Activated T-cell treated with anti-CD3 and anti-CD28 coated beads, Interleukin-2, amount 50 U/mL, for 24 hours (primary cell): ENCODE measurements at places on chromosomes 4 and X.
A peak's percentile ranks its signal among the peaks of the same experiment; 100 is the strongest.

DNA sequence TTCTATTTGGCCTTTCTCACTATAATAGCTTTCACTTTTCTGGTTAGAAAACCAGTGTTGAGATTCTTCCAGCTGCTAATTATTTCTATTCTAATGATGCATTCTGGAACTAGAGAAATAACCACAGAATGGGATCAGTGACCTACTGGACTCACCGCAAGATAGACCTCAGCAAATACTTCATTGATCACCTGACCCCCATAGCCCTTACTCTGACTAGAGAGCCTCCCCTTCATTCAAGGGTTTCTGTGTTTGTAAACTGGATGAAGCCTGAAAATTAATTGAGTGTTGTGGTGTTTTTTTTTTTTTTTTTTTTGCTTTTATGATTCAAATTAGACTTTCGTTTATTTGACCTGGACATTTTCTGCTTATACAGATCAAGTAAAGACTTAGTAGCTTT lies 97.0 kb downstream of the NBDY start:
- no peak overlapping the region for H3K4me3 ChIP-seq
- H3K4me1 ChIP-seq, result no peaks in the 10 kb centered on the region
- H3K27ac ChIP-seq, result no peak overlapping the region
- peaks cover 42% of the 10 kb centered on the region for H3K27me3 ChIP-seq
- DNase-seq, result no peak

DNA sequence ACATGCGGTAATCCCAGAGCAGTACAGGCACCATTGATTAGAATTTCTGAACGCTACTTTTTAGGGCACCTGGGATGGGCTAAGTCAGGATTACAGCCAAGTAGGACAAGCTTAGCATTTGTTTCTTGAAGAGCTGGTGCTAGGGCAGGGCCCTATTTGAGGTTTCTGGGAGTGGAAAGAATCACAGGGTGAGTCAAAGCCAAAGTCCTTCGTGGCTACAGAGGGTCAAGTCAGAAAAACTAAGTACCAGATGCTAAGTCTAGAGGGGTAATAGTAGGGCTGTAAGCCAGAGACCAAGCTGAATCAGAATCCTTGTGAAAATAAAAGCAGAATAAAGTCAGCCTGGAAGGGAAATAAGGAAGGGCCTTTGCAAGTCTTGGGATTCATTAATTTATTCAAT lies 448.6 kb downstream of the ZIC3 start:
- peaks cover 31% of the 10 kb centered on the region for H3K27me3 ChIP-seq
- H3K4me3 ChIP-seq, result no peak overlapping the region
- H3K27ac ChIP-seq, result no peak overlapping the region
- H3K4me1 ChIP-seq, result no peaks in the 10 kb centered on the region

DNA sequence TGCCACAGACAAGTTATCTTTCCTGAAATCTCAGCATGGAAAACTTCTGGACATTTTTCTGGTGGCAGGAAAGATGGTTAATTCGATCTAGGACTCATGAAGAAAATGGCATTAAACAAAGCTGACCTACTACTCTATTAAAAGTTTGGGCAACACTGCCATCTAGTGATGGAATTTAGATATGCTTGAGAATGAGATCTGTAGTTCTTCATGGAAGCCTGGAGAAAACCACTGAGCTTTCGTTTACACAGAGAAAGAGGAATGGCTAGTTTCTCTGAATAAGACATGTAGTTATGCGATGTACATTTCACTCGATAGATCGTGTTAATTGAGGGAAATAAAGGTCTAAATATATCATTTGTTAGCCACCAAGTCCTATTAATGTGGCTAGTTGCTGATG lies 51.7 kb upstream of the CHRDL1 start:
- H3K4me3 ChIP-seq, result no peak overlapping the region
- peaks cover 30% of the 10 kb centered on the region for H3K27me3 ChIP-seq
- no peak overlapping the region for H3K27ac ChIP-seq
- no peak for DNase-seq
- H3K36me3 ChIP-seq, result no peaks in the 10 kb centered on the region

GRCh38 chr4:14151101-14151500 lies 523.6 kb upstream of the BOD1L1 start:
- H3K4me1 ChIP-seq, result no peaks in the 10 kb centered on the region
- H3K36me3 ChIP-seq, result no peaks in the 10 kb centered on the region
- no peak for DNase-seq
- no peak overlapping the region for H3K27ac ChIP-seq
- no peak overlapping the region for H3K4me3 ChIP-seq
- no peaks in the 10 kb centered on the region for H3K27me3 ChIP-seq

DNA sequence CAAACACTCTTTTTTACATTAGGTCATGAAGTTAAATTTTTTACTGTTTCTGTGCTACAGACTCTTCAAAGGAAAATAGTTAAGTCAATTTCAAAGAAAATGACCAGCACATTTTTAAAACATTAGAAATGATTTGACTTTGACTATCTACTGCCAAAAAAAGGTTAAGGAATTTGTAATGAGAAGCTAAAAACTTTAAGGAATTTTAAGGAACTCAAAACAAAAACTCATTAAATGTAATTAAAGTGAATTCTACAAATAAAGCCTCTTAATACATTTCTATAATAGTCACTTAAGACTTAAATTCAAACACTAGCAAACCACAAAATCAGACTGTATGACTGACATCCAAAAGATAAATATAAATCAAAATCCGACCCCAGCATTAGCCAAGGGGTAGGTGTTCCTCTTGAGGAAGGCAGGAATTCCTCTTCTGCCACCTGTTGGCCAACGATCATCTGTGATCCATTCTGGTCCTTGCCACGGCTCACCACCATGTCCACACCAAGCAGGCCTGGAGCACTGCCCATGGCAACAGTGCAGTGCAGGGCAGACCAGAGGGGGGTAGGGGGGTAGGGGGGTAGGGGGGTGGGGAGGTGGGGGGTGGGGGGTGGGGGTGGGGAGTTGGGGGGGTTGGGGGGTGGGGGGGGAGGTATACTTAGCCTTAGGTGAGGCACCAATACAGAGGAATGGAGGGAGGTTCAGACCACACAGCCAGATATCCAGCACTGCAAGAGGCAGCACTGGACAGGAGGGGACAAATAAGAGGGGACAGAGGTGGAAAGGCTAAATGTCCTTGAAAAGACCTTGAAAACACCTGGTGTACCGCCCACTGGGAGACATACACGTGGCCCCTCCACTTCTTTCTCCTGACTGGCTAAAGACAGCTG lies 287.4 kb downstream of the CHIC1 start:
- no peak for DNase-seq
- peaks cover 60% of the 10 kb centered on the region for H3K36me3 ChIP-seq
- H3K4me1 ChIP-seq, result peaks cover 31% of the 10 kb centered on the region
- peak overlapping the region; percentile 90 for H3K27ac ChIP-seq
- peak overlapping the region; percentile 86 for H3K4me3 ChIP-seq

GRCh38 chr4:52659001-52659721 lies at the start of gene USP46:
TSS of gene USP46 (minus strand) at chr4:52659301. CDS start at chr4:52659150, 151 bp downstream.
- peaks cover 23% of the 10 kb centered on the region for H3K4me1 ChIP-seq
- peak; percentile 73 for DNase-seq
- H3K27ac ChIP-seq, result peak within 1 kb of the TSS; percentile 80
- peak within 1 kb of the TSS; percentile 82 for H3K4me3 ChIP-seq
- H3K27me3 ChIP-seq, result peaks cover 37% of the 10 kb centered on the region

GRCh38 chr4:41939016-41939626 lies 3.9 kb downstream of the TMEM33 start:
- DNase-seq, result no peak
- H3K4me3 ChIP-seq, result no peak overlapping the region
- H3K27me3 ChIP-seq, result no peaks in the 10 kb centered on the region
- H3K4me1 ChIP-seq, result peaks cover 58% of the 10 kb centered on the region
- H3K27ac ChIP-seq, result no peak overlapping the region

DNA sequence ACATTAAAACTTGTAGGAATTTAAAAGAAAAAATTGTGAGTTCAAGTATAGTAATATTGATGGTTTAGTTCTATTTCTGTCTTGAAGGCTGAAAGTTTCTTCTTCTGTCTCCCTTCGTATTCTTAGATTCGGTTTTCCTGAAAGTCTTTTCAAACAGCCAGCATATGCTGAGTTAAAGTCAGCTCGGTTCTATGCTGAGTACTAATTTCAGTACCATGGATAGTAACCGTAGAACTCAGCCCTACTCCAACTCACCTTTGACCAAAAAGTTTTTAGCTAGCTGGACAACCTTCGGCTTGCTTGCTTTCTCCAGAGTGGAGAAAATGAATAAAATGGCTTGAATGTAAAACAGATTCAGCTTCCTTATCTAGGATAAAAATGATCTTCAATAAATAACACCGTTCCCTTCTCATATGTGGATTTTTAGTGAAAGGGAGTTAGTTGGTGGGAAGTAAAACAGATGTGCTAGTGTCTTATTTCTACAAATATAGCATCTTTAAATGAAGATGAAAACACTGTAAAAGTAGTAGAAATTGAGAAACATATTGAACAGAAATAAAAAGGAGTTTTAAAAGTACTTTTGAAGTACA lies 5.2 kb downstream of the POU4F2 start:
- no peak overlapping the region for H3K4me3 ChIP-seq
- no peaks in the 10 kb centered on the region for H3K36me3 ChIP-seq
- peaks cover 91% of the 10 kb centered on the region for H3K27me3 ChIP-seq
- H3K4me1 ChIP-seq, result peaks cover 17% of the 10 kb centered on the region

GRCh38 chr4:18069810-18070209 lies 48.3 kb upstream of the LCORL start:
- DNase-seq, result no peak
- H3K27ac ChIP-seq, result no peak overlapping the region
- H3K36me3 ChIP-seq, result no peaks in the 10 kb centered on the region
- H3K4me3 ChIP-seq, result no peak overlapping the region
- no peaks in the 10 kb centered on the region for H3K4me1 ChIP-seq

- no peak overlapping the region for H3K4me3 ChIP-seq
- peaks cover 18% of the 10 kb centered on the region for H3K27me3 ChIP-seq
- no peaks in the 10 kb centered on the region for H3K36me3 ChIP-seq
- DNase-seq, result no peak
- H3K4me1 ChIP-seq, result peaks cover 18% of the 10 kb centered on the region
Measured at GRCh38 chr4:122783301-122784215, 43.1 kb upstream of the FGF2 start.

GRCh38 chr4:140125374-140125773 lies 28.6 kb downstream of the MAML3 start:
- no peak for DNase-seq
- peaks cover 18% of the 10 kb centered on the region for H3K4me1 ChIP-seq
- no peaks in the 10 kb centered on the region for H3K36me3 ChIP-seq

DNA sequence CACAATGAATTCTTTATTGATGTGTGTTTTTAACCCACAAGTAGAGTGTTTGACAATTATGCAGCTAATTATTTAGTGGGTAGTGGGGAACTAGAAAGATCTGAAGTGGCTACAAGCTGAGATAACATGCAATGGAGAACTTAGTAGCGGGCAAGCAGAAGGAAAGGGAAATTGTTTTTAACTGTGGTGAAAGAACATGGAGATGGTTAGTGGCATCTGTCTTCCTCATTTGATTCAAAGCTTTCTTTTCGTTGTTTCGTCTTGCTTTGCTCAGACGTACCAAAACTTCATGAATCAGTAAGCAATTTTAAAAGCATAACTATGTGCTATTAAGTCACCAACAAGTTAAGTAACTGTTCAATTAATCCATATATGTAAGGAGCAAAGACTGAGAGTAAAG lies 169.9 kb downstream of the BANK1 start:
- no peak for DNase-seq
- H3K27me3 ChIP-seq, result no peaks in the 10 kb centered on the region
- H3K36me3 ChIP-seq, result no peaks in the 10 kb centered on the region
- H3K27ac ChIP-seq, result no peak overlapping the region
- H3K4me3 ChIP-seq, result no peak overlapping the region
- H3K4me1 ChIP-seq, result no peaks in the 10 kb centered on the region

- no peak overlapping the region for H3K27ac ChIP-seq
- H3K4me1 ChIP-seq, result no peaks in the 10 kb centered on the region
- no peaks in the 10 kb centered on the region for H3K27me3 ChIP-seq
- DNase-seq, result no peak
- H3K36me3 ChIP-seq, result no peaks in the 10 kb centered on the region
- no peak overlapping the region for H3K4me3 ChIP-seq
Measured at GRCh38 chr4:138707746-138708677, 307.6 kb upstream of the NOCT start.

DNA sequence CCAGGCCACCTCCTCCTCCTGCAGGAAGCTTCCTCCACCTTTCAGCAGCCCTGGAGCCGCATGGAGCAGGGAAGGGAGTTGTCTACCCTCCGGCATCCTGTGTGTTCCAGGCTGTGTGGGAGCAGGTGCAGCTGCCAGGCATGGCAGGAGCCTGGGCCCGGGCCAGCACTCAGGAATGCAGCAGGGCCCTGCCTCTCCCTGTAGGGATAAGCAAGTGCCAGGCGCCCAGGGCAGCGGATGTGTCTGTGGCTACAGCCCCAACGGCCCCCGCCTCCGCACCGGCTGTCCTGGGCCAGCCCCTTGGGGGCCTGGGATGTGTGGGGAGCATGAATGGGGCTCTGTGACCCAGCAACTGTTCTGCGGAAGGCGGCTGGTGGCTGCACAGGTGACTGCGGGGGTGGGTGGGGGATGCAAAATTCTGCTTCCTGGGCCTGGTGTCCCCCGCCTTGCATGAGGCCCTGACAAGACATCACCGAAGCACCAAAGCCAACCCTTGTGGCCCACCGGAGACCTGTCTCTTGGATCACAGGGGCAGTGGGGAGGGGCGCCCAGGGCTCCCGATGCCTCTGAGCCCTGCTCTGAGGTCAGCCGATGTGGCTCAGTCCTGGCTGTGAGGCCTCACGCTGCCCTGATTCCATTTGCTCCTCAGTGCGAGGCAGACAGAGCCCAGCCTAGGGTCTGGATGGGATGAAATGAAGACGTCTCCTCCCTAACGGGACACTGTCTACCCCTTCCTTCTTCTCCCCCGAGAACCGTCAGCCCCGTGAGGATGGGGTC lies 1.4 kb upstream of the DOK7 start:
- H3K4me1 ChIP-seq, result no peaks in the 10 kb centered on the region
- no peak overlapping the region for H3K4me3 ChIP-seq
- H3K36me3 ChIP-seq, result no peaks in the 10 kb centered on the region
- H3K27ac ChIP-seq, result no peak overlapping the region
- no peak for DNase-seq

GRCh38 chr4:8671712-8672290 lies 79.2 kb downstream of the CPZ start:
- peaks cover 3% of the 10 kb centered on the region for H3K27me3 ChIP-seq
- H3K36me3 ChIP-seq, result no peaks in the 10 kb centered on the region
- H3K4me3 ChIP-seq, result no peak overlapping the region
- no peak overlapping the region for H3K27ac ChIP-seq
- DNase-seq, result no peak

DNA sequence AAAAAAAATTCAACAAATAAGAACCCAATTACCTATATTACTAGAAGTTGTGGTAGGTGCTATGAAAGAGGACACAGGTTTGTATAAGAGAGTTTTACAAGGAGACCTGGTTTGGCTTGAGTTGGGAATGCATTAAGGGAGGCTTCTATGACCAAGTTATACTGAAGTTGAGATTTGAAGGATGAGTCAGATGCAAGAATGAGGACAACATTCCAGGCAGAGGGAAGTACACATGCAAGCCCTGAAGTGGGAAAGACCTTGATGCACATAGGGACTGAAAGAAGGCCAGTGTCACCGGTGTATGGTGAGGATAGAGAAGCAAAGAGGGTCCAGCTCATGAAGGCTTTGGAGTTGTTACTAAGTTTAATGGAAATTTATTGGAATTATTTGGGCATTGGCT lies 52.2 kb downstream of the ANK2 start:
- no peaks in the 10 kb centered on the region for H3K4me1 ChIP-seq
- H3K36me3 ChIP-seq, result no peaks in the 10 kb centered on the region
